ENCODE measurements at places on chromosomes 7 and 10. TPM values are rescaled to one million over a fixed set of nuclear protein-coding genes. Genes with fewer than 3 reads are reported as not detected.

The TAS2R4 gene
- 6.8 TPM for total RNA-seq

- no peak for DNase-seq
Observed at GRCh38 chr10:70410608-70411007, 6.7 kb downstream of the EIF4EBP2 start.

DNA sequence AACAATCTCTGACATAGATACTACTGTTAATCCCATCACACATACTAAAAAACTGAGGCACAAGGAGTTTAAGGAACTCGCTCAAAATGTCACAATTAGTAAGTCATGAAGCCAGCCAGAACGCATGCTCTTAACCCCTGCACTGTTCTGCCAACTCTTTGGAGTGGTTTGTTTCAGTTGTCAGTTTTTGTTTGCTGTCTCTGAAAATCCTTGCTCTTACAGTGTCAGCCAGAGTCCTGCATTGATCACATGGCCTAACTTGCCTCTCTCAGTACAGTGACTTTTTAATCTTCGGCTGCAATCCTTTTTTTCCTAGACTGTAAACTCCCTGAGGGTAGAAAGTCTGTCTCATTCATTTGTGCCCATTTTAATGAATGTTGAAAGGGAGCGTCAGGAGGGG is 753.8 kb downstream of the AUTS2 start:
- DNase-seq: no peak

- DNase-seq: no peak
Observed at GRCh38 chr10:77448226-77448625, 189.4 kb downstream of the KCNMA1 start.

DNA sequence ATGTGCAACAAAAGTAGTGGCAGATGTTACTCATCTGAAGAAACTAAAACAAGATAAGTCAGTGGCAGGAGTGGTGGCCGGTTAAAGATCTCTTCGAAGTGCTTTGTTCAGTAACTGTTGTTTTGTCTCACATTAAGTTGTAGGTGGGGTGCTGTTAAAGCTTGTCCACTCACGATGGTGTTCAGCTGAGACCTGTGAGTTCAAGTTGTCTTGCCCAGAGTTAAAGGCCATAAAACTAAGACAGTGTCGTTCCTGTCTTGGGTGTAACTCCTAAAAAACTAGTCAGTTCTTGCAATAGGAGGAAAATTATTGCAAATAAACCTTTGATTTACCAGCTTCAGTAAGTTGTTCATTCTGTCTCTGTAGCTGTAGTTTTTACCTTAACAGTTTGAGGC is 857 bp upstream of the FOXP2 start:
- DNase-seq: no peak

GRCh38 chr10:97850446-97850845 is 803 bp downstream of the GOLGA7B start:
- DNase-seq: no peak

The COL28A1 gene
- 9.2 TPM for total RNA-seq

DNA sequence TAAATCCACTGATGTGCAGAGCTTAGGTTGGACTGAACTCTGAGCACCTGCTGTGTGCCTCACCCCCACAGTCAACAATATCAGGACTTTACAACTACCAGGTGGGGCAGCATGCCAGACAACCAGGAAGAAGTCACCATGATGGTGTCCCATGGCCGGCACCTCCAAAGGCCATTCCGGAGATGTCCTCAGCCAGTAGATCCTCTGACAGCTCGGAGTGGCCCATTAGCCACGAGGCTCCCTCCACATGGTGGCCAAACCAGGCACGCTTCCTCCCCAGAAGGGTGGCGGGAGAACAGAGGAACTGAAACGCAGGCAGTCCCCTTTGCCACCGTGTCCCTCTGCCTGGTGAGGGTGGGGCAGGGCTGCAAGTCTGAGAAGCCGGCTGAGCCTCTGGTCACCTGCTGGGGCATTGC is 390.0 kb downstream of the TNS3 start:
- no peak for DNase-seq

The C7orf33 gene
- 0.19 TPM for total RNA-seq

- DNase-seq: no peak
Observed at GRCh38 chr10:64537928-64538327, 1016.7 kb downstream of the REEP3 start.

The PRLHR gene
- 0.12 TPM for total RNA-seq

The ATOH7 gene
- total RNA-seq: 0.63 TPM

- DNase-seq: peak; percentile 30
Observed at GRCh38 chr10:118783776-118784545, 29.2 kb upstream of the CACUL1 start.

DNA sequence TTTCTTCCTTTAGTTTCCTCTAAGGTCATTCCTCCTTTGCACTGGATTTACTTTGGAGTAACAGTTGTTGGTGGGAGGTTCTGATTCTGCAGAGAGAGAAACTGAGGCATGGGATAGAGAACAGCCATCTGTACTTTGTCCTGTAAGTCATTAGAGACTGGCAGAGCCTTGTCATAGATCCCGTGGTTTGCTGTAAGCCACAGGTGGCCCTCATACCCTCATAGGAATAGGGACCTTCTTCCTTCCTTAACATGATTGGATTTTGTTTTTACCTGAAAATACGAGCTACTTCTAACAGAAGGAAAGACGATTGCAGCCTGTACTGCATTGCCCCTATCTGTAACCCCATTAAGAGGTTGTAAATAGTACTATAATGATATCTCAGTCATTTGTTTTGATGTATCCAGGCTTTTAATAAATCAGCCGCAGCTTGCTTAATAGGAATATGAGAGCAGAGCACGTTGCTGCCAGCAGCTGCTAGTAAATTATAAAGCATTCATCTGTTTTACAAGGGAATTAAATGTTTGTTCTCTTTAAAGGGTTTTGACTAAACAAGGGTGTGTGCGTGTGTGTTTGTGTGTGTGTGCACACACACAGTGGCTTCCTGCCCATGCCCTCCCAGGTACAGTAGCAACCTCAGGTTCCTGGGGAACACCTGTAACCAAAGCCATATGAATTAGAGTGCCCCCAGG is 249.8 kb downstream of the AUTS2 start:
- no peak for DNase-seq

- DNase-seq: no peak
Observed at GRCh38 chr10:44334621-44335184, 50.2 kb downstream of the CXCL12 start.

DNA sequence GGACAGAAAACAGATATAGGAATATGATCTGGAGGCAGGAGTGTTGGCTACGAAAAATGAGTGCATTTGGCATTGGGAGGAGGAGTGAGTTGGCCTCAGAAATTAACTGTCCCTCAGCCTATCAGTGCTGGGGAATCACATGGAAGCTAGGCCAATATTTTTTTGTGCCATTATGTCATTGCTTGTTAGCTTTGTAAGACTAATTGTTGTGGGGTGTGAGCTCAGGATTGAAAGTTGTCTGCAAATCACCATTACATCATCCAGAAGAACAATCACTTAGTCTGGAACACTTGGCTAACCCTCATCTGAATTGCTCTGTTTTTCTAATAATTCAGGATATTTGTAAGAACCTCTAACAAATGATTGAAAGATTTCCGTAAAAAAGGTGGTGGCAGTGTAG is 45.2 kb upstream of the SEMA3D start:
- DNase-seq: no peak

DNA sequence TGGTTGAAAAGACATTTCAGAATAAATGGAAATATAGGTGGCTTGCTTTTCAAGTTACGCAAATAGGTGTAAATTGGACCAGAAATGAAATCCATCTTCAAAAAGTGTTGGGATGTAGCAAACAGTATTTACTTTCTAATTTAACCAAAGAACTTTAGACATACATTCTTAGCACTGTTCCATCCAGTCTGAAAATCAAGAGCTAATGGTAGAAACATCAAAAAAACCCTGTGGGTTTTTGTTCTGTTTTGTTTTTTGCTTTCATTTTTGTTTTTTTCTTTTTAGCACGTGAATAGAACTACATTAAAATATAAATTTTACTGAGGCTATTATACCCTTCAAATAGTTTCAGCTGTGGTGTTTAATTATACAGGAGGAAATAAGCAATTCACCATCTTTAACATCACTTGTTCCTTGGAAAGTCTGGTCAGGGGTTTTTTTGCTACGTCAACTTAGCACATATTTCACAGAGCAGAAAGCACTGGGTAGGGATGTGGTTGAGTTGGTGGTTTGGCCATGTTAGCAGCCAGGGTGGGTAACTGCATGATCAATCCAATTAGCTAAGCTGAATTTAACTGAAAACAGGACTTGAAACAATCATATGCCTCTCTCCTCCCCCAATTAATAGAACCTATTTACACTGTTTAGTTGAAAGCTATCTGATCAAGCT is 275.4 kb upstream of the PFKP start:
- DNase-seq: no peak

GRCh38 chr10:17174626-17175025 is 26.8 kb downstream of the TRDMT1 start:
- DNase-seq: no peak

The CNPY1 gene
- total RNA-seq: 0.47 TPM

- DNase-seq: no peak
Observed at GRCh38 chr7:137873524-137873923, 26.8 kb upstream of the DGKI start.

DNA sequence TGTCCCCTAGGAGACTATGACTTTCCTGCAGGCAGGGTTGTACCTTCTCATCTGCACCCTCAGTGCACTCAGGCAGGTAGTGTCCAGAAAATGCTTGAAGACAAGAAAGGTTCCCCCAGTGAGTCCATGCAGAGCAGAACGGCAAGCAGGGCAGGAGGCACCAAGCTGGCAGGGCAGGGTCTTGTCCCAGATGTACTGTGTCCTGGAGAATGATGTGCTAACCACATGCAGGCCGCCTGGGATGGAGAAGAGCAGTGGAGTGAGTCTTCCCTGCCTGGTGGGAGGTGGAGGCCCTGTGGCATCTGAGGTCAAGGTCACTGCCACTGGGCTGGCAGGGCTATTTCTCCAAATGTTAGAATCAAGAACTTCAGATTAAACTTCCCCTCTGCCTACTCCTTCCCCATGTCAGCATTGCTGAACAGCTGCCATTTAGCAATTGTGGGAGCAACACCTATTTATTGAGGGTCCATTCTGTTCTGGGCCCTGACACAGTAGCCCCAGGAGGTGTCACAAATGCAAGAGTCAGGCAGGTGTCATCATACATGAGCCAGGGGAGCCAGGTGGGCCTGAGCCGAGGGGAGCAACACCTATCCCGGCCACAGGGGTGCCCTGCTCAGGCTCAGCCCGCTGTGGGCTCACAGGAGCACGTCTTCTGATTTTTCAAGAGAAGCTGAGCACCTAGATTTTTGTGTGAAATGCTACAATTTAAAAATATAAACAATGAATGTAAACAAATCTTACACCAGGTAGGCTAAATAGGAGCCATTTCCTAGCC is 34.1 kb downstream of the PTPRE start:
- DNase-seq: no peak

DNA sequence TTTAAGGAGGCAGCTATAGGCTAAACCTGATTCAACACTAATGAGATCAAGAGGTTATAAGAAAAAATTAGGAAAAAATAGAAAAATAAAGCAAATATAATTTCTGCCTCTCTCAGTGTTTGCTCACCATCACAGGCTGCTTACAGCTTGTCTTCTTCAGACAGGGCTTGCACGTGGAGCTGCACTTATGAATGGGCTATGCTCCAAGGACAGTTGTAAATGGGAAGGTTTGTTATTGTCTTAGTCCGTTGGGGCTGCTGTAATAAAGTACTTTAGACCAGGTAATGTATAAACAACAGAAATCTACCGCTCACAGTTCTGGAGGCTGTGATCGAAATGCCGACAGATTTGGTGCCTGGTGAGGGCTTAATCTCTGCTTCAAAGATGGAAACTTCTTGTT is 219.8 kb downstream of the NEBL start:
- DNase-seq: no peak

The WNT8B gene
- total RNA-seq: 0.37 TPM

DNA sequence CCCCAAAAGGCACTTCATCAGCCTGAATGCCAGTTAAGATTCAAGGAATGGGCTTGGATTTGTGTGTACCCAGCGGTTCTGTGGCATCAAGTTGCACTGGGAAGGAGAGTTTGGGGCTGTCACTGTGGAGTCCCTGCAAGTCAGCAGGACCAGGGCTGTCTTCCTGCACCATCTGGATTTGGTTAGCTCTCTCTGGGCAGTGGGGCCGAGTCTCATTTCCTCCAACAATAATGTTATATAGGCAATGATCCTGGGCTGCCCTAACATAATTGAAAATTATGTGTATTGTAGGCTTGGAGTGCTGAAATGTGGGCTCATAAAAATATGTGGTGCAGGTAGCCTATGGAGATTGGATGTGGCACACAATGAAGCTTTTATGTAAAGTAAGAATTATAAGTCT is 87.2 kb downstream of the TCF7L2 start:
- DNase-seq: no peak

- no peak for DNase-seq
Observed at GRCh38 chr7:28818996-28819395, 139.1 kb downstream of the TRIL start.

DNA sequence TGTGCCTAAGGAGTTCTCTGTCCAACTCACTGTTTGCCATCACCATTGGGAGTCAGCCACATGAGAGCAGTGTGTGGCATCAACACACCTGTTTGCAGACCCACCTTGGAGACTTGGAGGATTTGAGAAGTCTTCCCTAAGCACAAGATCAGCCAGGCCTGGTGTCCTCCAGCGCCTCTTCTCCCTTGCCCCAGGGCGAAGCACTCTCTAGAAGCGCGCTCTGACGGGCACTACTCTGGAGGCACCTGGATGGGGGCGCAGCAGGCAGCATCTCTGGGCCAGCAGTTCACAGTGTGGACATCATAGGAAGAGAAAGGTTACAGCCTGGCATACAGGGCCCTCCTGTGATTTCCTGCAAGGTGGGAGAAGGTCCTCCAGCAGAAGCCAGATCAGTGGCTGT is 289.3 kb downstream of the CELF2 start:
- no peak for DNase-seq

The H2BK1 gene
- total RNA-seq: not detected

The CPXM2 gene
- total RNA-seq: 17.5 TPM

GRCh38 chr10:13969118-13969791 is 361.5 kb downstream of the FRMD4A start:
- DNase-seq: no peak

DNA sequence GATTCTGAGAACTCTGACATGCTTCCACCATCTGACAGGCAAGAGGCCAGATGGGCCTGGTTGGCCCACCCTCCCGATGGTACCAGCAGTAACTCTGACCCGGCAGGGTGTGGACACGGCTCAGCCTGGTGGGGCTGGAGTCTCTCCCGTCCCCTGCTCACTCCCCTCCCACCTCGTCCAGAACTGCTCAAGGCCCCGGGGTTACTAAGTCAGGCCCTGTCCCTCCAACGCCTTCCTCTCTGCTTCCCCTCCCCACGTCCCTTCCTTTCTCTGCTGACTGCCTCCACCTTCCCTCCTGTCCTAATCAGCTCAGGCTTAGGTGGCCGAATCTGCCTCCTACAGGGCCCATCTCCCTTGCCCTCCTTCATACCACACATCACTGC is 12.5 kb downstream of the CALML5 start:
- DNase-seq: no peak

- DNase-seq: no peak
Observed at GRCh38 chr10:75538144-75538543, 106.7 kb downstream of the LRMDA start.

DNA sequence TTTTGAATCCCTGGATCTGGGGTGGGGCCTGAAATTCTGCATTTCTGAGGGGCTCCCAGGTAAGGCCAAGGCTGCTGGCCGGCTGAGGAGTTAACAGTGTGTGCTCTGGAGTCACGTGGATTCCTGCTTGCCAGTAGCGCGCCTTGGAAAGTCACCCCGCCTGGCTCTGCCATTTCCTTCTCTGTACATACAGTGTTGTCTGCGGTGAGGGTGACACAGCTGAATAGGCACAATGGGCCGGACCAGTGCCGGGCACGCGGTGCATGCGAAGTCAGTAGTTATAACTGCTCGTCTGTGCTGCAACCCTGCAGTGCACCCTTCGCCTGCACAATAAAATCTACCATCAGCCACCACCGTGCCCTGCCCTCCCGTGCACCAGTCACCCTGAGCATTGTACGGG is 68.0 kb upstream of the EEPD1 start:
- no peak for DNase-seq
